Stimulated activated CD4-positive, alpha-beta T cell treated with anti-CD3 and anti-CD28 coated beads, Interleukin-15, amount 100 ng/mL, for 1 hour (primary cell): ENCODE measurements at places on chromosomes 7 and 10.

DNA sequence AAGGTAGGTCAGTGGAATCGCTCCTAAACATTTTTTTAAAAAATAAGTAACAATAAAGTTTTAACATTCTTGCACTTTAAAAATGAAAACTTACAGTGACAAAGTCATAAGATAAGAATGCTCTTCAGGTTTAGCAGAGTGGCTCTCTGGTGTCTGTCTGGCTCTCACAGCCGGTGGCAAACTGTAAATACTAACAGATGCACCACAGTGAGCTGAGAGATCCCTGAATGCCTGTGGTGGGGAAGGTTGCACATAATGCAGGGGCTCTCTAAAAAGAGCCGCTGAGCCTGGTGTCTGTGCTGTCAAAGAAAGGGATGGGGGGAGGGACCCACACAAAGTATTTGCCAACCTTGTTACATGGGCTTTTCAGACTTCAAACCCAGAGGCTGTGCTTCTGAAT, 498.3 kb downstream of the CCSER2 start:
- no peak for DNase-seq

GRCh38 chr10:78759456-78760120, 309.2 kb upstream of the ZMIZ1 start:
- DNase-seq, result no peak

DNA sequence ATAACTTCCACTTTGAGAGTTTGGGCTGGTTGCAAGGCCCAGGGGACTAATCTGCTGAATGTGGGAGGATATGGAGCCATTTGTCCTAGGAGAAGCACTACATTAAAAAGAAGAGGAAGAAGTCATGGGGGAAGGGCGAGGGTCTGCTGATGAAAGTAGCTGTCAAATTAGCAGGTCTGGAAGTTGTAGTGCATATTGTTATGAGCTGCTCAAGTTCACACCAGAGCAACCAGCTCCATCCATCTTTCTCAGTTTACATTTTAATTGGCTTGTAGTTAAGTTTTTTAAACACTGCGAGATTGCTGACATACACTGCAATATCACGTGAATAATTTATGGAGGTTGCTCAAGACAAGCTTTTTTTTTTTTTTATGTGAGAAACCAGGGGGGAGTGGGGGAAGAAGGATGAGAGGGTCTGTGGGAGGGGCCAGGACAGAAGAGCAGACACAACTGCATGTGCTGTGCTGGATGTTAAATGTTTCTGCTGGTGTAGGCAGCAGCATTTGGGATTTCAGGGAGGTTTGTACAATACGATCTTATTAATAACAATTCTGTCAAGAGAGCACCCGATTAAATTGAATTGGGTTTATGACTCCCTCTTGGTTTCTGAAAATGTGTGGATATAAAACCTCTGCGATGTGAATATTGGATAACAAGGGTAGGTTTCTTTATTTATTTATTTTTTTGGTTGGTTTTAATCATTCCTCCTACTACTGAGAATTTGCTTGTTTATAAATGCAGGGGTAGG, 759.0 kb upstream of the GALNT17 start:
- DNase-seq, result no peak

- no peak for DNase-seq
These were observed 1183.9 kb upstream of the C7orf33 start for GRCh38 chr7:147406521-147407135.

GRCh38 chr7:22587322-22587721, 87.3 kb upstream of the STEAP1B start:
- no peak for DNase-seq

DNA sequence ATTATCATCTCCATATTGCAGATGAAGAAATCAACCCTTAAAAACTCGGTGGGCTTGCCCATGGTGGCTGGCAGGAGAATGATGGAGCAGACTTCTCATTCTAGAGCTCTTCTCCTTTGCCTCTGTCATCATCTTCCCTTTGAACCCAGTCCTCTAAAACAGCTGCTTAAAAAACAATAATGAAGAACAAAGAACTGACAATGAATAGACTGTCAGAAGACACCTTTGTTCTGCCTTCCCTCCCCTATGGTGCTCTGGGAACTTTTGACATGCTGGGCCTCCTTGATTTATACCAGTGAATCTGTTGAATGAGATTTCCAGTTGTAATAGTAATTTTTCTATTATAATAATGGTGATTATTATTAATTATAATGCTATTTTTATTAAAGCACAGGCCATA, 103.0 kb downstream of the SORCS3 start:
- DNase-seq, result no peak

DNA sequence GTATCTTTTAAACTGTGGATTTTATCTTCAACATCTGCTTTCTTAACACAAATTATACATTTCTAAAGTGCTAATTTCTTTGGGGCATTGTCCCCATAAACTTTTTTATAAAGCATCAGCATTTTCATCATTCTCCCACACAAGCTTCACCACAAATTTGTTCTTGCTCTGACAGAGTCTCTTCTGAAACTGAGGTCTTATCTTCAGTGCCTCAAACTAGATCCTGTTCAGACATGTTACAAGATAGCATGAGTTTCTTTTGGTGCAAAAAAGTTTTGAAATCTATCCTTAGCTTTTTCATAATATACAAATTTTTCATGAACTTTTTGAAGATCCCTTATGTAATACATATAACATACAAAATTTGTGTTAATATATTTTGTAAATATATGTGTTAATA, 346.6 kb downstream of the IPMK start:
- no peak for DNase-seq

DNA sequence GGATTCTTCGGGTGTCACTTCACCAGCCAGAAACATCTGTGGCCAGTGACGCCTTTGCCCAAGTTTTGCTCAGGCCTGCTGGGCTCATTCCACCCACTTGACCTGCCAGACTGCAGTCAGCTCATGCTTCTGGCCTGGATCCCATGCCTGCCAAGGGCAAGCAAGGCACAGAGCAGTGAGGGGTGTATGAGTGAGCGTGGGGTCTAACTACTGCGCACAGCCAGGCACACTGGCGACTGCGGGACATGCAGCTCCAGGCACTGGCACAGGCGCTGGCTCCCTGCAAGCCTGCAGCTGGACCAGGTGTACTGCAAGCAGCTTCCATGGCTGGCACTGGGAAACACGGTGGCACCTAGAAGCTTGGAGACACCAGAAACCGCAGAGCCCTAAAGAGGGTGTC, 80.1 kb downstream of the MTERF1 start:
- DNase-seq, result no peak

GRCh38 chr7:116544487-116544886, 19.7 kb downstream of the CAV1 start:
- no peak for DNase-seq

- DNase-seq, result no peak
These were observed 21.6 kb upstream of the UTF1 start for GRCh38 chr10:133208466-133208865.

- DNase-seq, result no peak
These were observed 26.5 kb upstream of the PPP1R3A start for GRCh38 chr7:113945018-113945938.

- DNase-seq, result no peak
These were observed 600.5 kb downstream of the MAGI2 start for GRCh38 chr7:78852951-78853350.

DNA sequence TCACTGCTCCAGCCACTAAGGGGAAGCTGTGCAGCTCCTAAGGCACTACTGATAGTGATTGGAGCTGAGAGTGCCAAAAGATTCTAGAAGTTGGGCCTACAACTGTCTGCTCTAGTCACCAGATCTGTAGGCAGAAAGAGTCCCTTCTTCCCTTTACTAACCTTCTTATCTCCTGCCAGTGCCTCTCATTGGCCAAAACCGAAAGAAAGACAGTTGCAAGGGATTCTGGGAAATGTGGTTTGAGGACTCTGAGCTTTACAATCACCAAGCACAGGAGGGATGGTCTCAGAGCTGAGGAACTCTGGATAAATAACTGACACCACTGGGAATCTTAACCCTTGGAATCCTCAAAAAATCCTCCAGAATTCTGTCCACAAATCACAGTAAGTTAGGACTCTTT, 615.8 kb downstream of the CCSER2 start:
- DNase-seq, result no peak

DNA sequence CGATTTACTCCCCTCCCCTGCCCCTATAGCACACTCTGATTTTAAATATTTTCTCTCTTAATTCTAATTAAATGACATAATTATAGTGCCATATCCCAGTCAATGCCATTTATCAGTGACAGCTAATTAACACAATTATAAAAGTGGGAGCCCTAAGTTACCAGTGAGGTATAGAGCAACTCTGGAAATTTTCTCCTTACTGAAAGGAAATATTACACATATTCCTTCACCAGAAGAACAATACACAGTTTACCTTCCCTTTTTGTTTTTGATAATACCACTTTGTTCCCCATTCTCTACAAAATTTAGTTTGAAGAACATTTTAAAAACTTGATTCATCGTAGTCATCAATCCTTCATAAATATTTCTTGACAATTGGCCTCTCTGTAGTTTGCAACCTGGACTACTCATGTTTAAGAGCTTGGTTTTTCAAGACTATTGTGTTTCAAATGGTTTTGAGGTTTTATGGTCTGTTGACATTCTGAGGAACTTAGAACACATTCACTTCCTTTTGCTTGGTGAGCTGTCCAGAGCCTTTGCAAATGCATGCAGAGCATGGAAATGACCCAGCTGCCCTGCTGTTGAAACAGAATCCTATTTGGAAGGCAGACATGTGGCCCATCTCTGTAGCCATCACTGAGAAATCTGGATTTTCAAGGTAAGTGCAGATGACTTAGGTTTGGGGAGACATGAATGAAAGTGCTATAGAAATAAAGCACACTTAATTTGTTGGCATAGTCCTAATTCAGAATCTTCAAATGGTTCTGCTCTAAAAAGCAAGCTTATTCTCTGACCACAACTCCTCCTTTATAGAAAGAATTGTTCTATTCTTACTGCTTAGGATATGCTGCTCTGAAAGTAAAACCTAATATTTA, at the start of gene GPR141:
Gene GPR141, plus strand, starts transcription at position 521 of the 875 bp plus-strand sequence. CDS start 56,628 bp downstream, outside the sequence.
- no peak for DNase-seq

GRCh38 chr7:7524121-7524520, 11.6 kb downstream of the COL28A1 start:
- no peak for DNase-seq

DNA sequence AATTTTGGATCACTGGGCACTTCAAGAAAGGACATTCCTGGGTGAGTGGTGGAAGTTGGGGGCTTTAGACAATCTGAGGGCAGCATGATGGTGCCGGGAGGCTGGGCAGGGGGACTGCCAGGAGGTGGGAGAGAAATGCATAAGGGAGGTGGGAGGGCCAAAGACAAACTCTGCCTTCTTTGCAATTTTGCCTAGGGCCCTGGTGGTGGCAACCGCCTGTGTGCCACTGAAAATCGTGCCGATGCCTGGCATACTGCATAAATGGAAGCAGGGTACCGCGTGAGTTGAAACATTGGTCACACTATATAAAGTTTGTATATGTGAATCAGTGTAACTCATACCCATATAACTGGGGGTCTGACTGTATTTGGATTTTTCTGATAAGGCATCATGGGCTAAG, 3.3 kb downstream of the LUC7L2 start:
- no peak for DNase-seq

- DNase-seq, result no peak
These were observed 11.9 kb upstream of the NDUFA5 start for GRCh38 chr7:123569352-123570010.

- no peak for DNase-seq
These were observed 352.7 kb downstream of the DNAJB6 start for GRCh38 chr7:157689269-157690057.

DNA sequence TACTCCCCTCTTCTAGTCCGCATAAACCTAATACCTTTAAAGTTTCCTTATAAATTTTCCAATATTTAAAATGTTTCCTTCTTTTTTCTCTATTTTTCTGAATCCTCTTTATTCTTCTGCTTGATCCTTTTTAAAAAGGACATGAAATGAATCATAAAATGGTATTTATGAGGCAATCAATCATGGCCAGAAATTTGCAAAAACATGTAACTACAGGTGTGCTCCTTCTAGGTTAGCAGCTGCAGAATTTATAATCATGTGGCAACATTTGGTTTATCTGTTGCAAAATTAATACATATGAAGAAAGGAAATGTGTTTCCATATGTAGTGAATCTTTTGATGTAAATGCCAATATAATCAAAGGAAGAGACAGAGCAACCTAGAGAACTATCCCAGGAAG, 1008.5 kb downstream of the ANKRD7 start:
- DNase-seq, result no peak

DNA sequence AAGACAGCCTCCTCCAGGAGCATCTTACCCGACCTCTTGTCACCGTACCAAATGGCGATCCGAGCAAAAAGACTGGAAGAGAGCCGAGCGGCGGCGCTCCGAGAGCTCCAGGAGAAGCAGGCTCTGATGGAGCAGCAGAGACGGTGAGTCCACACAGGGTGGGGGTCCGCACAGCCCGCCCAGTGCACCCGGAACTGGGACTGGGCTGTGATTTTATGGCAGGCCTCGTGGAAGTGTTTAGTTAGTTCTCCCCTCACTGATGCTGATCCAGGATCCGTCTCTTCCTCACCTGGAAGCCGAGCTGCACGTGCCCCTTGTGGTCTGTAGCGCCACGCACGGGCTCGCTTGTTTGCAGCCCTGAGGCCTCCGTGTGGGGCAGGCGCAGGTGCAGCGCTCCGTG, 19.6 kb downstream of the LRRC27 start:
- no peak for DNase-seq

GRCh38 chr10:46520381-46520780, 36.1 kb downstream of the GPRIN2 start:
- DNase-seq, result no peak

- DNase-seq, result no peak
These were observed 33.1 kb downstream of the NACAD start for GRCh38 chr7:45055594-45056219.
